ENCODE measurements at places on chromosomes 13 and 19.

GRCh38 chr19:55624109-55625003 lies at the start of gene ZNF784:
TSS of gene ZNF784 (minus strand) at chr19:55624566. CDS start at chr19:55624561, 5 bp downstream.
- DNase-seq: peak; percentile 84

DNA sequence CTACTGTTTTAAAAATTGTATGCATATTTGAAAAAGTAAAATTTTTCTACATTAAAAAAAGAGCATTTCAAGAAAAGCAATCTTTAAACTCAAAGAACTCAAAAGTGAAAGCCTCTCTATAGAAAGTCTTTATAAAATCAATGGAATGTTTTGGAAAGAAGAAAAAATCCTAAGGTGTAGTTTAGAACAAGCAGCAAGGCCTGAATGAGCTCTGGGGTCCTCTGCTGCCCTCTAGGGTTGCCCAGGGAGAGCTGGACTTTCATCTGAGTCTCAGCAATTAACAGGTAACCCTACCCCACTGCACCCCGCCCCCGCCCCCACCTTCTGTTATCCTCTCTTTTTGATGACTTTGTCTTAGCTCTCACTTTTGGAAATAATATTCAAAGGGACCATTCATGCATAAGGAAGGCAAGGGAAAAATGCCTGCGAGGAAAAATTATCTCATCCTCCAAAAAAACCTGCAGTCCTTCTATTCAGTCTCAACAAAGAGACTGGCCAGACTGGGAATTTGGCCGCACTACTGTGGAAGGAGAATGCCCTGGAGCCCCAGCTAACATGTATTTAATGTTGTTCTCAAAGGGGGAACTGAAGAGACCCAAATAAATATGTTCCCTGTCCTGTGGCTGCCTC lies 24.1 kb downstream of the SLC25A30 start:
- peak; percentile 12 for DNase-seq

- DNase-seq: no peak
These were observed 5.5 kb upstream of the KLK6 start for GRCh38 chr19:50974702-50975556.

DNA sequence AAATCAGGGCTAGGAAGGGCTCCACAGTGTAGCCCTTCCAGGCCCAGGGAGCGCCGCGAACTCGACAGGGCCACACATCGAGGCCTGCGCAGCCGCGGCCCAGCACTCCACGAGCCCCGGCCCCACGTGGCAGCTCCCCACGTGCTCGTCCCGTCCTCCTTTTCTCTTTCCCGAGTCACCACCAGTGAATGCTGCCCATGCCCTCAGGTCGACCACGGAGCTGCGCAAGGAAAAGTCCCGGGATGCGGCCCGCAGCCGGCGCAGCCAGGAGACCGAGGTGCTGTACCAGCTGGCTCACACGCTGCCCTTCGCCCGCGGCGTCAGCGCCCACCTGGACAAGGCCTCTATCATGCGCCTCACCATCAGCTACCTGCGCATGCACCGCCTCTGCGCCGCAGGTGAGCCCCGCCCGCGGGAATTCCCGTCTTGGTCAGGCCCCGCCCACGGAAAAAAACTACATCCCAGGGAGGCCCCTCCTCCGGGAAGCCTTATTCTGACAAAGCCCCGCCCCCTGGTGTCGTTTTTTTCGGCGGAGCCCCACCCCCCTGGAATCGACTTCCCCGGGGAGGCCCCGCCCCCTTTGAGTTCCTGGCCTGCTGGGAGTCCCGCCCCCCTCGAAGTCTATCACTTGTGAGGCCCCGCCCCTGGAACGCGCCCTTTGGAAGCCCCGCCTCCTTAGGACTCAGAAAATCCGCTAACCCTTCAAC lies 7.0 kb downstream of the HIF3A start:
- no peak for DNase-seq

DNA sequence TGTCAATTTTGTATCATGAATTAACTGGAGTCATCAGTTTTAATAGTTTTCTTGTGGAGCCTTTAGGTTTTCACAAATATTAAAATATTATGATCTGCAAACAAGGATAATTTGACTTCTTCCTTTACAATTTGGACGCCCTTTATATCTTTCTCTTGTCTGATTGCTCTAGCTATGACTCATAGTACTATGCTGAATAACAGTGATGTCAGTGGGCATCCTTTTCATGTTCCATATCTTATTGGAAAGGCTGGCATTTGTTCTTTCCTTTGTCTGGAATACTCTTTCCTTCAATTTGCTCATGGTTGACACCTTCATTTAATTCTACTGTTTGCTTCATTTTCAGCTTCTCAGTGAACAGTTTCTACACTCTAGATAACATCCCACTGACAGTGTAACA lies 1129.3 kb downstream of the SLITRK5 start:
- no peak for DNase-seq

DNA sequence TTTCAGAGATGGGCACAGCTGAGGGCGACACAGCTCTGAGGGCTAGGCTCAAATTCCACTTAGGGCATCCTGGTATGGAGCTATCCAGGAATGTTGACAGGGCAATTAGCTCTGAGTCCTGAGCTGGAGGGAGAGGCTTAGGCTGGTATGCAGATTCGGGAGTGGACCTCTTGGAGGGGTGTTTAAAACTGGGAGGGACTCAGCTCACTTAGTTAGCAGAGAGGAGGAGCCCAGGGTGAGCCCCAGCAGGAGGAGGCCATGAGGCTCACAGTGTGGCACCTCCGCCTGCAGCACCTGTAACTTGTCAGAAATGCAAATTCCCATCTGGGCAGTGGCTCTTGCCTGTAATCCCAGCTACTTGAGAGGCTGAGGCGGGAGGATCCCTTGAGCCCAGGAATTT lies 10.2 kb upstream of the NOP53 start:
- DNase-seq: no peak

GRCh38 chr19:40565910-40566495 lies 10.7 kb upstream of the SHKBP1 start:
- DNase-seq: peak; percentile 57

DNA sequence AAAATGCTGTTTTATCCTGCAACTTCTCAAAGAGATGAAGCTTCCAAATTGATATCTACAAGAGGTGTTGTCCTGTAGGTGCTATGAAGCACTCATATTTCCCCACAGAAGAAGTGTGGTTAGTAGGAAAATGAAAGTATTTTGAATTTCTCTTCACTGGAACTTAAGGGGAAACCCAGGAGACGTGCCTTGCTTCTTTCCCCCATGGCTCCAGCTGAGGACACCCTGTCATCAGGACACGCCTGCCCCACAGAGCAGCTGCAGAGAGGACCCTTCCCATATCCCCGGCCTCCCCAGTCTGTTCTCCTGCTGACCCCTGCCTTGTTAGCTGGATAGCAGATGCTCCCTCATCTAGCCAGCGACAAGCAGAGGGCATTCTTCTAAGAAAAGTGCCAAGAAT lies 371.3 kb downstream of the COG6 start:
- DNase-seq: no peak

GRCh38 chr13:27161980-27162379 lies 9.6 kb downstream of the USP12 start:
- DNase-seq: no peak

DNA sequence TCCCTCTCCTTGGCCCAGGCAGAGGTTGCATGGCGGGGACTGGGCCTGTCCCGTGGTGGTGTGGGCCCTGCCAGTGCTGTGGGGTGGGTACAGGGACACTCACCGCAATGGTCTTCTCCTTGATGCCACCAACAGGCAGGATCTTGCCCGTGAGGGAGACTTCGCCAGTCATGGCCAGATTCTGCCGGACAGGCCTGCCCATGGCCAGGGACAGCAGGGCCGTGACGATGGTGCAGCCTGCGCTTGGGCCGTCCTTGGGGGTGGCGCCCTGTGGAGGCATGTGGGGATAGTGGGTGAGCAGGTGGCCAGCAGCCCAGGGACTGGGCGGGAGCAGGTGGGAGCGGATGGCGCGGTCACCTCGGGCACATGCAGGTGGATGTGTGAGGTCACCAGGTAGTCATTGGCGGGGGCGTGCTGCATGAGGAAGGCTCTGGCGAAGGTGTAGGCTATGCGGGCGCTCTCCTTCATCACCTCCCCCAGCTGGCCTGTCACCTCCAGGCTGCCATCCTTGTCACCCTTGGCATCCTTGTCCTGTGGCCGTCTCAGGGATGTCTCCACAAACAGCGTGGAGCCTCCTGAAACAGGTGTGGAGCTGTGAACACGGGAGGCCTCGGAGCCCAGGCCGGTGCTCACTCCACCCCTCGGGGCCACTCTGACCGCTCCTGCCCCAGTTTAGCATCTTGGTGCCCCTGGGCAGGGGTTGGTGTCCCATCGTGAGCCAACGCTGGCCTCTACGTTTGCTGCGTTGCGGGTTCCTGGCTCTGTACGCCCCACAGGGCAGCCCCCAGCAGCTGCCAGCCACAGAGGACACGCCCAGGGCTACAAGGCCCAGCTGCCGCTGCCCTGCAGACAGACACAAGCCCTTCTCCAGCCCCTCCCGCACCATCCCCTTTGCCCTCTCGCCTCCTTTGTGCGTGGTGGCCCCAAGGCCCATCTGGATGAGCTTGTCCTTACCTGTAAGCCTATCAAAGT lies 3.4 kb downstream of the RPL36 start:
- no peak for DNase-seq

- DNase-seq: no peak
These were observed 565.7 kb downstream of the EFNB2 start for GRCh38 chr13:105969761-105970160.

DNA sequence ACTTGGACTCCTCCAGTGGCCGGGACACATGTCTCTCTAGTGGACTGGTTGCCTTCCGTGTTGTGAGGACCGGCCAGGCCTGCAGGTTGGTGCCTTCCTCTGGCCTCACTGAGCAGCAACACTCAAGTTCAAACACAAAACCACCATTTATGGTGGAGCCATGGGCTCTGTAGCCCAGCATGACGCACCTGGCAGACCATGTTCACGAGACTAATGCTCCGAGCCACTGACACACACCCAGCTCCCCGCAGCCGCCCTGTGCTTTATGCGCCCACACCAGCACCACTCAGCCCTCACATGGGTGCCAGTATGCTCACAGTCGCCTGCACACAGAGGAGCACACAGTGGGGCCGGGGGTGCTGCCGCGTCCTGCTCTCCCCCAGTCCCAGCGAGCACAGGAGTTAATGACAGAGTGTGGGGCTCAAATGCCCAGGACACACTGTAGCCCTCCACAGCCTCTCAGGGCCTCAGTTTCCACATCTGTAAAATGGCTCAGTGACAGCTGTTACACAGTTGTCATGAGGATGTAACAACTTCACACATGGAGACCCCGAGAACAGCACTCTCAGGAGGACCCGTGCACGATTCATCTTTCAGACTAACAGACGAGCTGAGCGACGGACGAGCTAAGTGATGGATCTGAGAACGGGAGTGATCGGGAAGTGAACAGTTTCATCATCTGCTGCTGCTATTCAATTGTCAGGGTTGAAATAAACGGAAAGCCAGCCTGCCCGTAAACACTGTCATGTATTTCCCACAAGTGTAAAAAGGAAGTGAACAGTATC lies 7.8 kb downstream of the GAS6 start:
- DNase-seq: no peak

DNA sequence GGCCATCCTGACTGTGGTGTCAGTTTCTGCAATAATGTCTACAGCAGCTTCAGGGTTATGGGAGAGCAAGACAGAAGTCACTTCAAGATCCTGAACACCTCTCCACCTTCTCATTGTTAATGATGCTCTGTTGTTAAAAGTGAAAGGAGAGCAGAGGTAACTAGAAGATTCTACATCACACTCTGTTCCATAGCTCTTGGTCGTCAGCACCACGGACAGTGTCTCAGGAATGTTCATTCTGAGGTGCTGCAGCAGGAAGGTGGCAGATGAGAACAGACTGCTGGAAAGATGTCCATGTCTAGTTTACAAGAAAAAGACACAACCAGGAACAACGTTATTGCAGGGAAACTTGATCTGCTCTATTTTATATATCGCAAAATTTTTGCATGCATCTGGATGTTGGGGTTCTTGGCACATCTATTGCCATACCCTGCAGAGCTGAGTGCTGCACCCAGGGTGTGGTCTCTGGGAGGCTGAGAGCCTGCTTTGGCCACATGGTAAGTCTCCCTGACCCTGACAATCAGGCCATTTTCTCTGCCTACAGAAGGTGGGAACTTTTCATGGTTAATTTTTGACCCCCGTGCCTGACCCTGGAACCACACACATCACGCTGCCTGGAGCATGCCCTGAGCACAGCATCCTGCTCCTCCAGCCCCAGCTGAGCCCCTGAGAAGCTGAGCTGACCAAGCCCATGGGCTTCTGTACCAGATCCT lies 12.7 kb downstream of the CEACAM21 start:
- DNase-seq: no peak

DNA sequence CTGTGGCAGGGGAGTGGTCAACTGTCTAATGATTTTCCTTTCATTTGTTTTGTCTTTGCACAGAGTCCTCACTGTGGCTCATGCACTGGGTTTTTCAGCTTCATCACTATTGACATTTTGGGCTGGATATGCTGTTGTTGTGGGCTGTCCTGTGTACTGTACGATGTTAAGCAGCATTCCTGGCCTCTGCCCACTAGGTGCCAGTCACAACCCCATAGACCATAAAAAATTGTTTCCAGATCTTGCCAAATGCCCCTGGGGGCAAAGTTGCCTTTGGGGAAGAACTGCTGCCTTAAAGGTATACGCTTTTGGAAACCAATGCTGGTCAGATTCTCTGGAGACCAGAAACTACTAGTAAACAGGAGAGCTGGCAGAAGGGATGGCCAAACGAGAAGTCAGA lies 310.4 kb downstream of the SPRY2 start:
- DNase-seq: no peak

GRCh38 chr13:33518452-33518851 lies 232.9 kb upstream of the STARD13 start:
- DNase-seq: no peak

- no peak for DNase-seq
These were observed 327.2 kb upstream of the TSHZ3 start for GRCh38 chr19:31676271-31677004.

DNA sequence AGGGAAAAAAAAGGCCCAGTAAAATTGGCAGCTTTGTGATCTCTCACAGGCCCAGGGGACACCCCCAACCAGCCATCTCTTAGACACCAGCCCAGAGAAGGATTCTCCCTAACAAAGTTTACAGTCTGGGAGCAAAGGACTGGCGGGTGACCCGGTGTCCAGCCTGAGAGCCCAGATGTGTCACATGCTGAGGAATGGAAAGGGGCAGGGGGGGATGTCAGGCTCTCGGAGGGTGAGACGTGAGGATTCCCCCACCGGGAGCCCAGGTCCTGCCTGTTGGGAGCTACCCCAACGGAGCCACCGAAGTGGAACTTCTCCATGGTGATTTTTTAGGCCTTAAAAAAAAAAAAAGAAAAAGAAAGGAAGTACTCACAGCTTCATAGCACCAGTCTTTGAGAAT lies 4.8 kb upstream of the CTXN1 start:
- no peak for DNase-seq

- DNase-seq: no peak
These were observed 392.6 kb downstream of the KLF5 start for GRCh38 chr13:73451221-73452029.

DNA sequence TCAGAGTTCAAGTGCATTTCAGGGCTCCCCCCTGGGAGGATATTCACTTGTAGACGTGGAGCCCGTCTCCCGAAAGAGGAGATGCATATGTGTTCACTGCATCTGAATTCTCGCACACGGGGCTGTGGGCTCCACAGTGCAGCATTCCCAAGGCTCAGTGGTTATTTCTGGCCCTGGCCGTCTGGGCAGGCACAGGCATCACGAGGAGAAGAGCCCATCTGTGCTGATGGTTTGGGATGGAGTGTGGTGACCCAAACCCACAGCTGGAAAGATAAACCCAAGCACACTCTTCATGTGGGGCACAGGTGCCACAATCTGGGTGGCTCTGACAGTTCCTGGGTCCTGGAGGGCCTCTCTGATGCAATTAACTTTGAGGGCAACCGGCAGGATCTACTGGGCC lies 242.1 kb downstream of the TSHZ3 start:
- no peak for DNase-seq
